ENCODE measurements at places on chromosomes 6 and 20. TPM values are rescaled to one million over a fixed set of nuclear protein-coding genes. Genes with fewer than 3 reads are reported as not detected.

- peak overlapping the region; percentile 7 for H3K4me3 ChIP-seq
- no peaks in the 10 kb centered on the region for H3K27me3 ChIP-seq
- DNase-seq: peak; percentile 94
- no peaks in the 10 kb centered on the region for H3K36me3 ChIP-seq
- peaks cover 54% of the 10 kb centered on the region for H3K4me1 ChIP-seq
Observed at GRCh38 chr6:80607811-80608391, 501.4 kb downstream of the BCKDHB start.

DNA sequence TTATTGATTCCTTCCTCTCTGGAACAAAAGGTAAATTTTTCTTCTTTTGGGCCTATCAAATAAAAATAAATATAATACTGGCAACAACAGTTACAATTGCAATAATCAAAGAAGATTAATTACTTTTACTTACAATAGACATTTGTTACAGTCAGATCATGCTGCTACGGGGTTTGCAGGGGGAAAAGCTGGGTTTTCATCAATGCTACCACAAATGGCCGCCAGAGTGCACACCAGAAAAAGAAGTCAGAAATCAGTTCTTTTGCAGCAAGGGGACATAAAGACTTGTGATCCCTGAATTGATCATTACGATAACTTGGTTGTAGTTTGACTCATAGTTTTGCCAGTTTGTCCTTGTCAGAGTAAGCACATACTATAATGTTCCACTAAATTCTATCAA, 714.5 kb upstream of the EYS start:
- no peak overlapping the region for H3K27ac ChIP-seq
- no peaks in the 10 kb centered on the region for H3K36me3 ChIP-seq
- H3K27me3 ChIP-seq: no peaks in the 10 kb centered on the region
- H3K4me3 ChIP-seq: no peak overlapping the region
- no peak for DNase-seq
- no peaks in the 10 kb centered on the region for H3K4me1 ChIP-seq

DNA sequence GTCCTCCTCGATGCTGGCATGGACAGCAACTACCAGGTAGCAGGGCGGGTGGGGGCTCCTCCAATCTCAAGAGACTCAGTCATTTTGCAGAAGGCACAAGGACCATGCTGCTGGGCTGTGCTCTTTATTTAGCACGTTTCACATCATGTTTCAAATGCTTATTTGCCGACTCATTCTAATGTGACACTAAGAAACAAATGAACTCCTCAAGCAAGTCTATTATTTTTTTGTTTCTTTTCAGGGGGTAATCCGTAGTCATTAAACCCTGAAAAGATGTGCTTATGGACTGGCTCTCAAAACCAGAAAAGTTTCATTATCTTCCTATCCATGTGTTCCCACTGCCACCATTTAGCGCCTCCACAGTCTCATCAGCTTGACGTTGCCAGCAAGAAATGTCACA, 92.9 kb downstream of the ANKS1A start:
- H3K4me3 ChIP-seq: no peak overlapping the region
- H3K36me3 ChIP-seq: no peaks in the 10 kb centered on the region
- no peaks in the 10 kb centered on the region for H3K27me3 ChIP-seq
- peaks cover 10% of the 10 kb centered on the region for H3K4me1 ChIP-seq
- peak overlapping the region; percentile 33 for H3K27ac ChIP-seq
- peak; percentile 59 for DNase-seq

DNA sequence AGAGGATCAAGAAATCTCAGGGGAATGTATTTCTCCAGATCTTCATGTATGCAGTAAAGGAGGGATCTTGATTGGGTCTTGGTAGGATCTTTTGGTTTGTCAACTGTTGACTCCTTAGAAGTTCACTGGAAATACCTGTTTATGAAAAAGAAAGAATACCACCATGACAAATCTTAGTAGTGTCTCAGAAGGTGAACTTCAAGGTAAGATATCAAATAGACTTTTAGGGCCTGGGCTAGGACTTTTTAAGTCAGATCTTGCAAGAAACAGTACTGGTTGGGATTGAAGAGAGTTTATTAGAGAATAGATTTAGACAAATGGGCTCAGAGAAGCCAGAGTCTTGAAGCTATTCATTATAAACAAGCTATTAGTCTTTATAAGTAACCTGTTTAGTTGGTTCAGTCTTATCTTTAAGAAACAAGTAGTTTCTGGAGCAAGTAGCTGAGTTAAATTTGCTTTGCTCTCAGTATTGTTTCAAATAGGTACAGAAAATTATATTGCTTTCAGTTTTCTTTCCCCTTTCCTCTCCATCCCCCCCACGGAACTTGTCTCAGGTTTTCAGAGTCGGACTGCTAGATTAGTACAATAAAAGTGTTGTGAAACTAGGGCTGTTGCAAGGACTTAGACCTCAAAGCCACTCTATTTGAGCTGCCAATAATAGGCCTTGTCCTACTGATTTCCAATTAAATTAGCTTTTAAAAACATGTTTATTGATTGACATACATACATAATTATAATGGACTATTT, 529.1 kb upstream of the CITED2 start:
- no peak for DNase-seq
- no peaks in the 10 kb centered on the region for H3K4me1 ChIP-seq
- H3K36me3 ChIP-seq: no peaks in the 10 kb centered on the region
- H3K4me3 ChIP-seq: no peak overlapping the region

DNA sequence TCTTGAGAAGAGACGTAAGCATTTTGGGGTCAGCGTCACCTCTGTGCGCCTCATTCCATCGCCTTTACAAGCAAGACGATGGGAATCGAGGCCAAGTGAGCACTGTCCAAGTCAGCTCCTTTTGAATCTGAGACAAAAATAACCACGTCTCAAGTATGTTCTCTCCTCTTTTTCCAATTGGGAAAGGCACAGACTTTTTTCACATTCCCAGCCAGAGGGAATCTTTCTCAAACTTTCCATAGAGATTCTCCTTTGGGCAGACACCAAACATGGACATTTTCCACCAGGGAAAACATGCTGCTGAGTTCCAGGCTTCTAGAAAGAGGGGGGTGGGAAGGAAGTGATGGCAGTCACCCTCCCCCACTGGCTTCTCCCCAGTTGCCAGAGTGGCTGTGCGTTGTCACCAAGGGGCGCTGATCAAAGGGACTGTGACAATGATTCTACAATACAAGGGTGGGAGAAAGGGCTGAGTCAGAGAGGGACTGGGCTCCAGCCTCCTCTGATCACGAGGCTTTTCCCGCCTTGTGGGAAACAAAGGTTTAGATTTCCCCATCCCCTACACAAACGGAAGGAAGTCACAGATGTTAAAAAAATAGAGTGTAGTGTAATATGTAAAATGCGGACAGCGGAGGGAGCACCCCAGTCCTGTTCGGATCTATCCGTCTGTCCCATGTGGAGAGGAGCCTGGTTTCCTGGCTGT, 281.9 kb upstream of the RNF24 start:
- H3K4me3 ChIP-seq: peak overlapping the region; percentile 44
- H3K27me3 ChIP-seq: no peaks in the 10 kb centered on the region
- peak; percentile 94 for DNase-seq
- H3K36me3 ChIP-seq: no peaks in the 10 kb centered on the region
- peaks cover 24% of the 10 kb centered on the region for H3K4me1 ChIP-seq

DNA sequence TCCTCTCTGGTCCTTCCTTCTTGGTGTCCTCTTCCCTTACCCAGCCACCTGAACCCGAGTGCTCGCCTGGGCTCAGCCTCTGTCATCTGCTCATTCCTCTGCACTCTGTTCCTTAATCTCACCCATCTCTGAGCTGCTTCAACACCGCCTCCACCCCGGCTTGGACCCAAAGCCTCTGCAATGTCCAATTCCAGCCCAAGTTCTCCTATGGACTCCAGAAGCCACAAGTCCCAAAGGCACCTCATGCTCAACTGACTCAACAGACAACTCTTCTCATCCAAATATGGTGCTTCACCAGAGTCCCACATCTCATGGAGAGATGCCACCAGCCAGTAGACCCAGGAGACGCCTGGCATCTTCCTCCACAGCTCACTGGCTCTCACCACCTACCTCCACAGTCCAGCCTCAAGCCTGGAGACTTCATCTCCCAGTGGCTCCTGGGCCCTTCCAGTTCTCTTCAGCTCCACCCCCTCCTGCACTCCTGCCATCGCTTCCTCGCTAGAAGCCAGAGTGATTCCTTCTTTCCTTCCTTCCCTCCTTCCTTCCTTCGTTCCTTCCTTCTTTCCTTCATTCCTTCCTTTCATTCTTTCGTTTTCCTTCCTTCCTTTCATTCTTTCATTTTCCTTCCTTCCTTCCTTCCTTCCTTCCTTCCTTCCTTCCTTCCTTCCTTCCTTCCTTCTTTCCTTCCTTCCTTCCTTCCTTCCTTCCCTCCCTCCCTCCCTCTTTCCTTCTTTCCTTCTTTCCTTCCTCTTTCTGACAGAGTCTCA, 40.9 kb upstream of the NNAT start:
- no peaks in the 10 kb centered on the region for H3K4me1 ChIP-seq
- H3K27ac ChIP-seq: no peak overlapping the region
- no peaks in the 10 kb centered on the region for H3K36me3 ChIP-seq
- H3K4me3 ChIP-seq: no peak overlapping the region
- no peak for DNase-seq
- H3K27me3 ChIP-seq: peaks cover 16% of the 10 kb centered on the region

- no peak overlapping the region for H3K4me3 ChIP-seq
- no peaks in the 10 kb centered on the region for H3K27me3 ChIP-seq
- H3K27ac ChIP-seq: peak overlapping the region; percentile 98
Observed at GRCh38 chr6:107692351-107692750, 131.8 kb downstream of the SCML4 start.

DNA sequence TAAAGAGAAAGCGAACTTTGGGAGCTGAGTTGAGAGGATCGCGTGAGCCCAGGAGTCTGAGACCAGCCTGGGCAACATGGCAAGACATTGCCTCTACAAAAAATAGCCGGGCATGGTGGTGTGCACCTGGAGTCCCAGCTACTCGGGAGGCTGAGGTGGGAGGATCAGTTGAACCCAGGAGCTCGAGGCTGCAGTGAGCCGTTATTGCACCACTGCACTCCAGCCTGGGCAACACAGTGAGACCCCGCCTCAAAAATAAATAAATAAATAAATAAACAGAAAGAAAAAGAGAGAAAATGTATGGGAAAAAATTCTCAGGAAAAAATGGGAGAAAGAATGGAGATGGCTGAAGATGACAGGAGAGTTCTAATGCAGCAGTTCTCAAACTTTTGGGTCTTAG, 2.5 kb downstream of the C20orf202 start:
- no peak overlapping the region for H3K27ac ChIP-seq
- no peaks in the 10 kb centered on the region for H3K4me1 ChIP-seq
- no peaks in the 10 kb centered on the region for H3K36me3 ChIP-seq
- no peak for DNase-seq

DNA sequence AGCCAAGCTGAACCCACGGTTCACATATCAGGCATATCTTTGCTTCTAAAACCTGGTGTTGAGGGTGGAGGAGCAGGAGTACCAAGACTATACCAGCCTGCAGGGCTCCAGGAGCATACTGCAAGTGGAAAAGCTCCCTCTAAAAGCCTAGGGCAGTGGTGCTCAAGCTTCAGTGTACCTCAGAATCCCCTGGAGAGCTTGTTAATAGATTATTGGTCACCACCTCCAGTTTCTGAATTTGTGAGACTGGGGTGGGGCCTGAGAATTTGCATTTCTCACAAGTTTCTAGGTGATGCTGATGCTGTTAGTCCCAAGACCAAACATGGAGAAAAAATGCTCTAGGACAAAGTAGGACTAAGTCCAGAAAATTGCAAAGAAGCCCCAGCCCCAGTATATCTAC, 65.4 kb downstream of the FILIP1 start:
- H3K4me1 ChIP-seq: peaks cover 20% of the 10 kb centered on the region
- no peaks in the 10 kb centered on the region for H3K27me3 ChIP-seq
- no peaks in the 10 kb centered on the region for H3K36me3 ChIP-seq
- DNase-seq: no peak

DNA sequence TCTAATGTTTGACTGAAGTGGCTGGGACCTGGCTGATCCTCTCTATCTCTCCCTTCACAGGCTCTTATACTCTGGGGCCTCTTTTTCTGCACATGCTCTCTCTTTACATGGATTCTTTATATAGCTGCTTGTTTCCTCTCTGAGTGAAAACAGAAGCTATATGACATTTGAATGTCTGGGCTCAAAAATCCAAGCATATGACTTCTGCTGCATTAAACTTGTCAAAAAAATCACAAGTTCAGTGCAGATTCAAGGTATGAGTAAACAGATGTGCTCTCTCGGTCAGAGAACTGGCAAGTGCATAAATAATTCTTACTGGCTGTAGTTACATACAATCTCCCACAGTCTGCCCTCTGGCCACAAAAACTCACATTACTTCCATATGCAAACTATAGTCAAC, 96.6 kb downstream of the LCA5 start:
- H3K36me3 ChIP-seq: no peaks in the 10 kb centered on the region
- DNase-seq: no peak
- H3K4me1 ChIP-seq: no peaks in the 10 kb centered on the region
- H3K4me3 ChIP-seq: no peak overlapping the region
- no peak overlapping the region for H3K27ac ChIP-seq
- no peaks in the 10 kb centered on the region for H3K27me3 ChIP-seq

DNA sequence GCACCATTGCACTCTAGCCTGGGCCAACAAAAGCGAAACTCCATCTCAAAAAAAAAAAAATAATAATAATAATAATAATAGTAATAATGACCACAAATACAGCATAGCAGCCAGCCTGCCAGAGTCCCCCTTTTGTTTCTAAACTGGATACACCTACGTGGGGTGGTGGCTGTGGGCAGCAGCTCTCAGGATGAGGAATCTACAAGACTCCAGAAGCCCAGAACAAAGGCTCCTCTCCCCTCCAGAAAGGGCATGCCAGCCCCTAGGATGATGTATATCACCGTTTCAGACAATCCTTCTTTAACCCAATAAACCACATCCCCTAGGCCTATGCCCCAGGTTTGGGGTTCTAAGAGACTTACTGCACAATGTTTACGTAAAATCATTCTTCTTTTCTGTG, 155.9 kb downstream of the QRSL1 start:
- H3K27me3 ChIP-seq: peaks cover 5% of the 10 kb centered on the region
- no peaks in the 10 kb centered on the region for H3K4me1 ChIP-seq
- H3K27ac ChIP-seq: no peak overlapping the region
- DNase-seq: no peak
- H3K36me3 ChIP-seq: no peaks in the 10 kb centered on the region

DNA sequence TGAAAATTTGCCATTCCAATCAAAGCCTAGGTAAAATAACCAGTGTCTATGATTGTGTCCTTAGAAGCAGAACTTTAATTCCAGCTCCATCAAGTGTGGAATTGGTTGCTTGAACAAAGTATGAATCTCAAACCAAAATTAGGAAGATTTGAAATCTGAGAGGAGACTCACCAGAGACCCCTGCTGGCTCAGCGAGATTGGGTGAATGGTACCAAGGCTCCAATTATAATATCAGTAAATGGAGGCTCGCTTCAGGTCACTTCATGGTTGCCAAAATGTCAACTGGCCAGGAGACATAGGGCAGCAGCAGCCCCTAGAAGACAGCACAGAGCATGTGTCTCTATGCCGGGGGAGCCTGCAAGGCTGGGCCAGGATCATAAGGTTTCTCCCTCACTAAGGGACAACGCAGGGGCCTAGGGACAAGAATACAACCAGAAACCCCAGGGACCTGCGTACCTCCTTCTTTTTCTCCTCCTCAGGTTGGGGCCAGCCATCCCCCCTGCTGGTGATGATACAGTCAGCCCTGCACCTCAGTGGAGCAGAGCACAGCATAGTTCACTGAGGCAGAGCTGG, 14.0 kb downstream of the RBL1 start:
- H3K27ac ChIP-seq: no peak overlapping the region
- no peaks in the 10 kb centered on the region for H3K4me1 ChIP-seq
- no peak overlapping the region for H3K4me3 ChIP-seq

Gene GPLD1
- total RNA-seq: 0.97 TPM

Gene FABP7
- total RNA-seq: not detected

Gene VSX1
- total RNA-seq: not detected

Gene IL20RA
- total RNA-seq: not detected

Gene SDC4
- total RNA-seq: 410 TPM

Gene UST
- total RNA-seq: 23.3 TPM

Gene RPP21
- total RNA-seq: 40.2 TPM

Gene ZNF391
- 4.7 TPM for total RNA-seq

Gene RTN4IP1
- total RNA-seq: 4.2 TPM

Gene ATP9A
- total RNA-seq: 14.2 TPM

Gene TTBK1
- not detected for total RNA-seq

Gene SLC17A2
- total RNA-seq: not detected

Gene MATN4
- total RNA-seq: not detected

Measured in GM23248 (cell line).